NCI-H524 (cell line): ENCODE measurements at places on chromosomes 2 and 18.
A peak's percentile ranks its signal among the peaks of the same experiment; 100 is the strongest.

DNA sequence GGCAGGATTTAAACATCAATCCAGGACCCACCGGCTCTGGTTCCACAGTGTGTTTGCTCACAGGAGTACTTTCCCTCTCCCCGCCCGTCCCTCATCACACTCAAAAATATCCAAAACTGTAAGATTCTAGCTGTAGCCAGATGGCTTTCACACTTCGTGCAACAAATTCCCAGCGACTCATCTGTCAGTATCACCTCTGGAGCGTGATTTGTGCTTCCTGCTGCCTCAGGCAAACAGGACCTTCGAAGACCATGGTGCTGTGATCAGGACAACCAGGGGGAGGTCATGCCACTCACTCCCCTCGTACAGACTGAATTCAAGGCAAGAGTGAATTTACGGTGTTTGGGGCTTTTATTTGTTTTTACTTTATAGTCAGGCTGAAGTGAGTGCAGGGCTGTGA, 154.5 kb upstream of the PID1 start:
- DNase-seq, result peak; percentile 47

DNA sequence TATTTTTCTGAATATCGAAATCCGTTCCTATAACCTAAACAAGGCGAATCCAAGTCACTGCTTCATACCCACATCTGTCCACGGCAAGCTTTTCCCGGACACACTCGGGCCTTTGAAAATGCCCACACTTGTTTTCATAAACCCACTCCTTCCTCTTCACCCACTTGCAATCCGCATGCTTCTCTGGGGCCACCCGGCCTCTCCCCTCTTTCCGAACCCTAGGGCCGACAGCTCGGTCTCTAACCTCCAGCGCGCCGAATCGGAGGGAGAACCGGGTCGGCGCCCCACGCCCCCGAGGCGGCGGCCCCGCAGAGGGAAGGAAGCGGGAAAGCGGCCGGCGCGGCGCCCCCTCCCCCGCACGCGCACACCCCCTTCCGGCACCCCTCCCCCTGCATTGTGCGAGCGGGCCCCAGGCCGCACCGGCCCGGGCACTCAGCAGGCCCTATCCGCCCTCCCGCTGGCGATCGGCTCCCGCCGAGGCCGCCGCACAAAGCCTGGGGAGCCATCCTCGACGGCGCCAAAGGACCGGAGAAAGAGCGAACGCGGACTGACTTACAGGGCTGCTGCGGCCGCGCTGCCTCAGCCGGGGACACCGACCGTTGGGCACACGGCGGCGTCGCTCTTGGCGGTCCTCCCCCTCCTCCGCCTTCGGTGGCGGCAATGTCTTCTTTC, 467 bp downstream of the PUM2 start:
- peak; percentile 74 for DNase-seq

GRCh38 chr2:230443541-230443940, 27.5 kb downstream of the SP100 start:
- no peak for DNase-seq

- DNase-seq, result no peak
Measured at GRCh38 chr2:194104687-194105086, 1552.3 kb upstream of the SLC39A10 start.

GRCh38 chr2:225428360-225428759, 28.9 kb downstream of the NYAP2 start:
- no peak for DNase-seq

GRCh38 chr2:85160966-85161960, 28.1 kb downstream of the TCF7L1 start:
- no peak for DNase-seq

GRCh38 chr2:216504376-216504762, 5.7 kb downstream of the RPL37A start:
- no peak for DNase-seq

- no peak for DNase-seq
Measured at GRCh38 chr18:21963336-21963735, 206.1 kb upstream of the GATA6 start.

DNA sequence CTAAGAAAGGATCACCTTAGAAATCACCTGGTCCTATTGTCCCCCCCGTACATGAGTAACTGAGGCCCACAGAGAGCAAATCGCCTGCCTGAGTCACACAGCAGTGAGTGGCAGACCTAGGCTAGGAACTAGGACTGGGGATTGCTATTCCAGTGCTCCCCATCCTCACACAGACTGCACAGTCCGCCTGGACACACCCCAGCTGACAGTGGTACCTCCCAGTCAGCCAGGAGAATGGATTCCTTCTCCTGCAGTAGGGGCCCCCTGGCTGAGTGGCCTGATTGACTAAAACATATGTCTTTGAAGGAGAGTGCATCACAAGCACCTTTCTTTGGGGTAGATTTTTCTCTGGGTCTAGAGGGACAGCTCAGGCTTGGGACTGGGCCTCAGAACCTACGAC, 32.4 kb upstream of the SLC35F6 start:
- no peak for DNase-seq

- no peak for DNase-seq
Measured at GRCh38 chr18:35807811-35808335, 164.6 kb upstream of the RMP24 start.

GRCh38 chr2:1979138-1979537, 234.8 kb upstream of the PXDN start:
- peak; percentile 14 for DNase-seq

GRCh38 chr2:71603311-71603811, 150.0 kb downstream of the DYSF start:
- DNase-seq, result no peak

- peak; percentile 25 for DNase-seq
Measured at GRCh38 chr18:23585897-23586248, 433 bp downstream of the NPC1 start.

DNA sequence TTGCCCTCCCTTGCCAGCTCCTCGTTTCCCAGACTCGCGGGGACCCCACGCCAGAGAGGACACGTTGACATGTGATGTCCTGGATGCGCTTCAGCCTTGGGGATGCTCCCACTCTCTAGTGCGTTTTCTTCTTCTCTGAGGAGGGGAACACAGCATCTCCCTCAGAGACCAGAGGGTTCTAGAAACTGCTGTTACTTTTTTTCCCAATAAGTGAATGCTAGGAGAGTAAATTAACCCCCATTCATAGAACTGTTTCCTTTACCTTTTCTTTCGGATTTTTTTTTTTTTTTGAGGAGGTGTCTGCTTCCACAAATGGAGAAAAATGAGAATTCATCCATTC, 370 bp upstream of the EFEMP1 start:
- no peak for DNase-seq

DNA sequence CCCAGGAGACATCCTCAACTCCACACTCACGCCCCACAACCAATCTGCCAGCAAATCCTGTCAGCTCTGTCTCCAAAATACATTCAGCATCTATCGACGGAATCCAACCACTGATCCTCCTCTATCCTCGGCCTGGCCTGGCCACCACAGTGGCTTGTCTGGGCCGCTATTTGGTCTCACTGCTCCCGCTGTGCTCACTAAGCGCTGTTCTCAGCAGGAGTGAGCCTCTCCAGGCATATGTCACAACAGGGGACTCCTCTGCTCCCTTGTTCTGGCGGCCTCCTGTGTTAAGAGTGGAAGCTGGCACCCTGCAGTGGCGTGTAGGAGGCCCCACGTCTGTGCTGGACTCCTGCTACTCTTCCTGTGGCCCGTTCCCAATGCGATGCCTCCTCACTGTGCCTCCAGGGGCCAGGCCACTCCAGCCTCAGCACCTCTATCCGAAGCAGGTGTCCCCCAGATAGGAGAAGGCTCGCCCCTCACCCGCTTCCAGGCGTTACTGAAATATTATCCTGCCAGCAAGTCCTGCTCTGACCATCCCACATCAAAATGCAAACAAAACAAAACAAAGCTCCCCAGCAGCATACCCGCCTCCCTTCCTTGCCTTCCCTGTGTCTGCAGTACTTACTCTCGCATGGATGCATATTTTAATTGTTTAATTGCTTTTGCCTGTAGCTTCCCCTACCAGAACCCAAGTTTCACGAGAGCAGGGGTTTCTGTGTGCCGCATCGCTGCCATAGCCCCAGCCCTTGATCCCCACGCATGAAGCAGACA, 39.9 kb downstream of the CENPO start:
- no peak for DNase-seq

DNA sequence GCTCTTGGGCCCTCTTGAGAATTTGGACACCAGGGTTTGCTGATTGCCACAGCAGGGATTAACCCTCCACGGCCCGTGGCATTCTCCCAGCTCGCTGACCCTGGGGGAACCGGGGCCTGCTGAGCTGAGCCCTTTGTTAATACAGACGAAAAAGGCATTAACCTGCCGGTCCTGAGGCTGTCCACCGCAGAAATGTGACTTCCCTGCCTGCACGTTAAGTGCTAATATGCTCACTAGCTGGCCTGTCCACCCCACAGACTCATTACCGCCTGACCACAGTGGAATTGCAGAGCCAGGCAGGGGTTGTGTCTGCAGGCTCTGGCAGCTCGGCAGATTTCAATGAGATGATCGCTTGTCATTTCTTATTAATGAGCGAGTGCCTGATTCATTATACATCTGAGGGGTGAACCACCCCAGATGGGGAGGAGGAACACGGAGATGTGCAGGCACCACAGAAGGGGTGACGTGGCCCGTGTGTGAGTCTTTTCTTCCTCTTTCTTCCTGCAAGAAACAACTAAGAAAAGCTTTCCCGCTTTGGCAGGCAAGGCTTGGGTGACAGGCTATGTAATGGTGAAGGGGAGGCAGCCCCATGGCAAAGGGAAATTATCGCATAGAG, 126.0 kb downstream of the GLI2 start:
- DNase-seq, result no peak

GRCh38 chr2:74372674-74373073, 7.4 kb downstream of the DCTN1 start:
- no peak for DNase-seq

DNA sequence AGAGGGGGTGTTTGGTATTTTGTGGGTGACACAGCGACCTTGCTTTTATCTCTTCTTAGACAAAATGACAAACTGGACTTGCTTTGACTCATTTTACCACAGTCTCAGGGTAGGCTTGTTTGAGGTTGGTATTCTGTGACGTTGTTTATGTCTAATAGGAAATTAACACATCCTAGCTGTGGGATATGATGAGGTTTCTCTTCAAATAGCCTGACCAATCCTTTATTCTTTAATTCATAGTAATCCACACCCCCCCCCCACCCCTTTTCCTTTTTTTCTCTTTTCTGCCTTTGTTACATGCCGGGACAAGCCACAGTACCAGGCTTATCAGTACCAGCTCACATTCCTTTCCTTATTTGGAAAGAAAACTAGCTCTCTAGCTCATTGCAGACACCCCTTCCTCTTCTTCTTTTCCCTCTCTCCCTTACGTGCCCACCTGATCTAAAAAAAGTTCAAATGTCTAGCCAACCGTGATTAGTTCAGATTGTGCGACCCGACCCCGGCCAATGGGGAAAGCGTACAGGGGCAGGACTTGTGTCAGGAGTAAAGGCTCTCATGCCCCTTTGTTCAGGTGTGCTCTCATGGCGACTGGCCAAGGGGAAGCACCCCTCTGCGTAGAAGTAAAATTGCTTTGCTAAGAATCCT, 52.2 kb upstream of the PTPRM start:
- DNase-seq, result no peak

- DNase-seq, result no peak
Measured at GRCh38 chr2:86787736-86788135, 3.0 kb downstream of the CD8A start.

DNA sequence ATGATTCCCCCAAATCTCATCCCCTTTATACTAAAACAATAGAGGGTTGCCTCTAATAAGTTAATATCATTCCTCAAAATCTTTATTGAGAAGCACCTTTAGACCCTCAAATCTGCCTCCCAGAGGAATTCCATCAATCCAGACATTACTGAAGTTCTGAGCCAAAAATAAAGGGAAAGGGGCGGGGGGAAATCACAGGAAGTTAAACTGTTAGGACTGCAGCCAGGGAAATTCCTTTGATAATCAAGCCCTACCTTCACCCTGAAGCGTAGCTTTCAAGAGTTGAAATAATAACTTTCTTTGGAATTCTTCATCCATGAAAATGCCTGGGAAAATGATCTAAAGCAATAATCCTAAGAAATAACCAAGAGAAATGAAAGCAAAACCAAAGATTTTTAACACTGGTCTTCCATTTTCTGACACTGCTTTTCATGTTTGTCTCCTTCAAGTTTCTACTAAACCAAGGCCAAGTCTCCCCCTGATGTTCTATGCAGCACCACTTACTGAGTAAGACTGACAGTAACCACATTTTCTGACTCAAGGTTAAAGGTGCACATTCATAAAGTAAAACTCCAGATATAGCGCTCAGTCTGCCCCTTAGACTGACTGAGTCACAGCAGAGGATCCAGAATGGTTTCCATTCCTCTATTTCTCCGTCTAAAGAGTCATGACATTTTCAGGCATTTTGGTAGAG, 78.2 kb downstream of the TCF4 start:
- no peak for DNase-seq

DNA sequence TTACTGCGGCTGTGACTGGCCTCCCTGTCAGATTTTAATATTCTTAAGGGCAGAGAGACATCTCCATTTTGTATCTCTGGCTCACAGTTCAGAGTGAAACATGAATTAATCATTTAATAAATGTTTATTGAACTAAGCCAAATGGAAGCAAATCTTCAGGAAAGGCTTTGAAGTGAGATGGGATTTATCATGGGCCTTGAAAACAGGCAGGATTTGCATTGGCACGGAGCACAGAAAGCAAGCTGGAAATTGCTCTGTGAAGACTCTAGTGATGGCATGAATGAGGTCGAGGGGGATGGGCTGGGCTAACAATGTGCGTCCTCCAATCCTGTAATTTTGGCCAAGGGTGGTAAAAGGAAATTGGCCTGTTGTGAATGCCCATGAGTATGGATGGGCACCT, 369.8 kb upstream of the SOX11 start:
- DNase-seq, result no peak

DNA sequence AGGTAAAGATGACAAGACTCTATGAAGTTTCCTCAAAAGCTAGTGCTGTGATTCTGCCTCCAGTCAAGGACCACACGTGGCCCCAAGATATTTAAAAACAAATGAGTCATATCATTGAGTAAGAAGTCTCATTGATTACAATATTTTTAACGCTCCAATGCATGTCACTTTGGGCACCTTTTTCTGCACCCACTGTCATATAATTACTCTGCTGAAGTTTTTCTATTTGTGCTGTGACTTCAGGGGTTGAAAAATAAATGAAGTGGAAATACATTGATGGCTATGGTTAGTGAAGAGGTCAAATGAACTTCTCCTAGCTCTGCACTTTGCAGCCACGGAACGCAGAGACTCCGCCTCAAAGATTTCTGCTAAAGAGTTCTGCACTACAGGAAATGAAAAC, 344.3 kb upstream of the KYNU start:
- no peak for DNase-seq

- no peak for DNase-seq
Measured at GRCh38 chr2:201730651-201731285, 32.3 kb upstream of the MPP4 start.

- DNase-seq, result no peak
Measured at GRCh38 chr2:170991398-170992182, 62.5 kb downstream of the GORASP2 start.
